ENCODE measurements at places on chromosomes 7 and 10.

- no peak for DNase-seq
Measured at GRCh38 chr10:43981232-43981631, 332.6 kb upstream of the ZNF32 start.

GRCh38 chr7:151247611-151248345 is 716 bp downstream of the SMARCD3 start:
- DNase-seq, result peak; percentile 43

DNA sequence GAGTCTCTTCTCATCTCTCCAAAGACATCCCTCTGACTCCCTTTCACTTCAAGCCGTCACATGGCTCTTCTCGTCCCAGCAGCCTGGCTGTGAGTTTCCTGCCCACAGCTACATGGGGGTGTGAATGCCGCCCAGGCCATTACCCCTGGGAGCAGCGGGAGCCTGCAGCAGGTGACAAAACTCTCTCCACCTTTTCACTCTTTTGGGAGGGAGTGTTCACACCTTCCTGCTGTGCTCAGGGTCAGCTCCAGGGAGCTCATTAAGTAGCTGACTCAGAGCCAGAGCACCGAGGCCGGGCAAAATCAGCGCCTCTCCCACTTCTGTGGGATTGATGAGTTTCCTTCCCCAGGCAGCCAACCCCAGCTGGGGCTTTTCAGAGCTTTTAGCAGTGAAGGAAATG is 271.3 kb downstream of the TYW1 start:
- DNase-seq, result no peak

DNA sequence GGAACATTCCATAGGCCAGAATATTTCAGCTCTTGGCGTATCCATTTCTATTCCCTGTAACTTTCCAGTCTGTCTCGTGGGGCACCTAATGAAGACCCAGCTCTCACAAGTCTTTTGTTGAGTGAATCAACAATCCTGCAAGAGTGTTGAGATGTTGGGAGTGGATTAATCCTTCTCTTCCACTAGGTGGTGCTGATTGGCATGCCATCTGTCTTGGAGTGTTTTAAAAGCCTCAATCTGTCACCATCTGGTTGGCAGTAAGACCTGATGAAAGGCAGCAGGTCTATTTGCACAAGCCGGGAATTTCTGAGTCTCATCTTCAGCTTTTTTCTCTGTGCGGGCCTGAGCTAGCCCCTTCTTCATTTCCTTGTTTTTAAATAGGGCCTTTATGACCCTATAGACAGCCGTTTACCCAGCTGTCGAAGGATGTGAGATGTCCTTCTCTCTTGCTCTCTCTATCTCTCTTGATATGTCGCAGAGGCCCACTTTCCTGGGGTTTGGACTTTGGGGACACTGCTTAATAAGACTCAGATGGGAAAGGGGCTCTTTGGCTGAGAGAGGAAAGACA is 180.5 kb downstream of the ZNF365 start:
- DNase-seq, result peak; percentile 50

DNA sequence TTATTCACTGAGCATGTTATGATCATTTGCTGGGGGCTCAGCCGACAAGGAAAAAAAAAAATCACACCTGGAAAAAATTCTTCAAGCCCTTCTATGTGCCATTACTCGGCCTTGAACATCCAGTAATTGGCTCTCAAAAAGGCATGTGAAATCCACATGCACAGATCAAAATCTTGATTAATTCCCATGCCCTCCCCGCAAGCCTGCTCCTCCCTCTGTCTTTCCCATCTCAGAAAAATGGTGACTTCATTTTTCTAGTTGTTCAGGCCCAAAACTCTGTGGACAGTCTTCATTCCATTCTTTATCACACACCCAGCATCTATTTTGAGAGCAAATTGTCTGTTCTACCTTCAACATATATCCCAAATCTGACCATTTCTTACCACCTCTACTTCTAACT is 91.2 kb upstream of the FRMD4A start:
- DNase-seq, result no peak

DNA sequence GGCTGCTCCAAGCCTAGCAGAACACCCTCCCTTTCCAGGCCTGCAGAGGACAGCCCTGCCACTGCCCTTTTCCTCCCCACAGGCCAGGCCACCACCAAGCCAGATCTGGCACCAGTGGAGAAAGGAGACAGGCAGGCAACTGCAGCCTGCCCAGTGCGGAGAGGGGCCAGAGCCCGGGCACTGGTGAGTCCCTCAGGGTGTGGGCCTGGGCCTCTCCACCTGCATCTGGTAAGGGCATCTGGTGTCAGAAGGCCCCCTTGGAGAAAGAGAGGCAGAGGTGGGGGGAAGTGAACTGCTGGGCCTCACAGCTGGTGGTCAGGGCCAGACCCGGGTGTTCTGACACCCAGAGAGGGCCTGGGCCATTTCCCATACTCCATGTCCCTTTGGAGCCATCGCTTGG is 27.9 kb downstream of the ZNF783 start:
- no peak for DNase-seq

All from WERI-Rb-1 (cell line).